T-helper 17 cell (primary cell): ENCODE measurements at places on chromosomes 3 and 15.

GRCh38 chr3:8629151-8630021, 15.2 kb downstream of the SSUH2 start:
- H3K4me3 ChIP-seq, result peak overlapping the region; percentile 43
- peaks cover 6% of the 10 kb centered on the region for H3K4me1 ChIP-seq
- peaks cover 13% of the 10 kb centered on the region for H3K27me3 ChIP-seq
- no peaks in the 10 kb centered on the region for H3K36me3 ChIP-seq

- DNase-seq, result no peak
- H3K27ac ChIP-seq, result no peak overlapping the region
- H3K27me3 ChIP-seq, result peaks cover 15% of the 10 kb centered on the region
- peaks cover 2% of the 10 kb centered on the region for H3K36me3 ChIP-seq
- H3K4me3 ChIP-seq, result peak overlapping the region; percentile 49
These were observed 57.0 kb upstream of the MRPS22 start for GRCh38 chr3:139286825-139287224.

- no peak overlapping the region for H3K4me3 ChIP-seq
- DNase-seq, result no peak
- H3K4me1 ChIP-seq, result peaks cover 2% of the 10 kb centered on the region
- no peak overlapping the region for H3K27ac ChIP-seq
- peaks cover 36% of the 10 kb centered on the region for H3K27me3 ChIP-seq
These were observed 50.1 kb downstream of the HCN4 start for GRCh38 chr15:73318463-73319351.

- no peaks in the 10 kb centered on the region for H3K27me3 ChIP-seq
- no peak overlapping the region for H3K27ac ChIP-seq
- peaks cover 13% of the 10 kb centered on the region for H3K4me1 ChIP-seq
- no peak overlapping the region for H3K4me3 ChIP-seq
- H3K36me3 ChIP-seq, result no peaks in the 10 kb centered on the region
These were observed 14.4 kb upstream of the TSPAN3 start for GRCh38 chr15:77085297-77085696.

DNA sequence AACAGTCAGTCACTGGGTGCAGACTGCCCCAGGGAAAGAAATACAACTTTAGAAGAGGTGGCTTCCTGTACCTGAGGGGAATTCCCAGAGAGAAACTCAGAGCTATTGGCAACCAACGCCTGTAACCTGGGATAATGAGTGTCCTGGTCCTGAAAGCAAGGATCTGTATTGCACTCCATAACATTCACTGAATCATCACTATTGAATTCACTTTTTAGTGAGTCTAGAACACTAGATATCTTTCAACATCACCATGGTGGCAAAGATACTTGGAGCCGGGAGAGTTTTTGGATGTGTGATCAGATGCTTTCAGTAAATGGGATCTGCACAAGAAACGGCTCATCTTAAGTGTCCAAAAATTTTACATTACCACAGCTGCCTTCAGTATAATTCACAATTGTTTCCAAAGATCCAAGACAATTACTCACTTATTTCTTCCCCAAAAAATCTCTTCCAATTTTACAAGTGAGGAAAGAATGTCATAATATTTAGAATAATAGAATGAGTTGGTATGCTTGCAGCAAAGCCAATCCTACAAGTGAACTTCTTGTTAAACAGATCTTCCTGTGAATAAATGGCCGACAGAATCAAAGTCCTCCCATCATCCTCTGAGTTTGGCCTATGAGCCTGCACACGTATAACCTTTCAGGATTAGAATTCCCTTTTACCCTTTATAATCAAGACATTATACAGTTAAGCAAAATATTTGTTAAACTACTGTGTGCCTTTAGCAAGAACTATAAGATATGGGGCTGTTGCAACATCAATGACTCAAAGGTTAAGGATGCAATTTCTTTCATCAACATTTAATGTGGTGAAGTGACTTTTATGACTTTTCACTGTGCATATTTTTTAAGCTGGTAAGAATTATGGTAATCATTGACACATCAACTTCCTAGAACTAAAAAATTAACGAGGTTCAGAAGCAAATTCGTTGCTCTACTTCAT, 243.3 kb upstream of the COL8A1 start:
- H3K4me3 ChIP-seq, result no peak overlapping the region
- no peak overlapping the region for H3K27ac ChIP-seq
- no peaks in the 10 kb centered on the region for H3K4me1 ChIP-seq
- H3K36me3 ChIP-seq, result no peaks in the 10 kb centered on the region

GRCh38 chr15:24292837-24293236, 382.7 kb upstream of the NPAP1 start:
- no peaks in the 10 kb centered on the region for H3K36me3 ChIP-seq
- no peak for DNase-seq
- no peaks in the 10 kb centered on the region for H3K27me3 ChIP-seq
- no peaks in the 10 kb centered on the region for H3K4me1 ChIP-seq
- H3K4me3 ChIP-seq, result no peak overlapping the region

GRCh38 chr3:67678665-67679064, 24.3 kb upstream of the SUCLG2 start:
- no peaks in the 10 kb centered on the region for H3K36me3 ChIP-seq
- peaks cover 16% of the 10 kb centered on the region for H3K4me1 ChIP-seq
- H3K4me3 ChIP-seq, result no peak overlapping the region
- DNase-seq, result no peak

- DNase-seq, result no peak
- peaks cover 9% of the 10 kb centered on the region for H3K4me1 ChIP-seq
- no peaks in the 10 kb centered on the region for H3K27me3 ChIP-seq
- no peak overlapping the region for H3K4me3 ChIP-seq
- no peaks in the 10 kb centered on the region for H3K36me3 ChIP-seq
- no peak overlapping the region for H3K27ac ChIP-seq
These were observed 151.6 kb upstream of the CGNL1 start for GRCh38 chr15:57224664-57225063.

GRCh38 chr3:127068111-127068810, 85.3 kb downstream of the PLXNA1 start:
- H3K27ac ChIP-seq, result no peak overlapping the region
- peaks cover 3% of the 10 kb centered on the region for H3K36me3 ChIP-seq

- H3K27me3 ChIP-seq, result no peaks in the 10 kb centered on the region
- H3K27ac ChIP-seq, result peak overlapping the region; percentile 93
- H3K4me1 ChIP-seq, result peaks cover 29% of the 10 kb centered on the region
- no peak overlapping the region for H3K4me3 ChIP-seq
- peaks cover 3% of the 10 kb centered on the region for H3K36me3 ChIP-seq
These were observed 67.0 kb upstream of the ARHGEF3 start for GRCh38 chr3:56868706-56869105.

DNA sequence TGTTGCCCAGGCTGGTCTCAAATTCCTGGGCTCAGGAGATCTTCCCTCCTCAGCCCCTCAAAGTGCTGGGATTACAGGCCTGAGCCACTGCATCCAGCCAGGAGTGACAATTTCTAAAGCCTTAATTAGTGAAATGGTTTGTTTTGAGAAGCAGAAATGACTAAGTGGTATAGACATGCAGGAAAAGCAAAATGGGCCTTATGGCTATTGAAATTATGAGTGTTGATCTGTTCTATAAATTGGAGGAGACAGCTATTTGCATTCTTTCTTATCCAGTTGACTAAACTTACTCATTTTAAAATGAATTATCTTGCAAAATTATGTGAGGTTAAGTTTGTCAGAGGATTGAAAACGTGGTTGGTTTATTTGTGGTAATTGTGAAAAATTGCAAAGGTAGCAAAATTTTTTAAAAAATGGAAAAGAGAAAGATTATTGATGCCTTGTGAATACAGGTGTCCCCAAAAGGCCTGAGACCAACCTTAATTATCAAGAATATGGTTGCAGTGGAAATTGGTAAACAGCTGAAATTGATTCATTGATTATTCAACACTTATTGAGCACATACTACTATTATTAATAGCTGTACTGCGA, 7.9 kb downstream of the RAP2B start:
- no peak overlapping the region for H3K4me3 ChIP-seq
- peaks cover 49% of the 10 kb centered on the region for H3K4me1 ChIP-seq
- H3K27ac ChIP-seq, result peak overlapping the region; percentile 53
- no peaks in the 10 kb centered on the region for H3K36me3 ChIP-seq

GRCh38 chr3:59653405-59654122, 603.7 kb upstream of the CFAP20DC start:
- H3K4me1 ChIP-seq, result no peaks in the 10 kb centered on the region
- no peak overlapping the region for H3K4me3 ChIP-seq
- H3K36me3 ChIP-seq, result peaks cover 2% of the 10 kb centered on the region
- H3K27ac ChIP-seq, result no peak overlapping the region
- H3K27me3 ChIP-seq, result no peaks in the 10 kb centered on the region
- DNase-seq, result no peak

DNA sequence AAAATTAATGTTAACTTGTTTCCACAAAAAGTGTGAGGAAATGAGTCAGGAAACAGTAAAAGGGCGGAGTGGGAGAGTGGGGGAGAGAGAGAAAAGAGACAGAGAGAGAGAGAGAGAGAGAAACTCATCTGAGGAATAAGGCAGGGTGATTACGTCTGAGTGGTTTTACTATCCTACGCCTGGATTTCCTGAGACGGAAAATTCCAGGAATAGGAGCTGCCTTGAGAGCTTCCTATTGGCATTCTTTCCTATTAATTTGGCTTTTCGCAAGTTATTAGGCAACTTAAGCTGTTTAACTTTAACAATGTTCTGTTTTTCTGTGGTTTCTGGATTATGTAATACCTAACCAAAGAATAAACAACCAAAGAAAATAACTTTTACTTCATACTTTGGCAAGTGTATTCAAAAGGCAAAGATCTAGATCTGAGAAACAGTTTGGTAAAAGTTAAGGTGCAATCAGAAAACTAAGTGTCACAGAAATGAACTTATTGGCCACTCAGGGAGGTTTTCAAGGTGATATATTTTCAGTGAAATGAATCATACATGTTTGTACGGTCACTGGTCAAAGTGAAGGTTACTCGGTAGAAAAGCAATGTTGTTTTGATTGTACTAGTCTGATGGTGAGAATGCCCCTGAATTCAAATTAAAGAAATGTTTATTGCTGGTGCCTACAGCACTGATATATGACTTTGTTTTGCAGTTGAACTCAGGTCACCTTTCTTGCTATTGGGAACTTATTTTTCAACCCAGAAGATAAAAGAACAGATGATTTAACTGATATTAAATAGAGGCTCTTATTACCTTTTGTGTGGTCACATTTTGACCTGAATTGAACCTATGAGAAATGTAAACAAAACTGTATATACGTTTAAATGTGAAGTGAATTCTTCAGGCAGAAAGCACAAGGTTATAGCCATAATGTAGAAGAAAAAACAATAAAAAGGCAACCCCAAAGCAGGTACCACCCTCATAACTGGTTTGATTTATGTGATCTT, 39.9 kb upstream of the TNFSF10 start:
- H3K4me1 ChIP-seq, result peaks cover 17% of the 10 kb centered on the region
- no peaks in the 10 kb centered on the region for H3K27me3 ChIP-seq
- DNase-seq, result no peak
- peak overlapping the region; percentile 85 for H3K4me3 ChIP-seq
- H3K36me3 ChIP-seq, result no peaks in the 10 kb centered on the region
- peak overlapping the region; percentile 93 for H3K27ac ChIP-seq

- peaks cover 19% of the 10 kb centered on the region for H3K27me3 ChIP-seq
- DNase-seq, result no peak
- H3K27ac ChIP-seq, result no peak overlapping the region
- H3K4me3 ChIP-seq, result no peak overlapping the region
- no peaks in the 10 kb centered on the region for H3K4me1 ChIP-seq
These were observed 63.3 kb upstream of the TPM1 start for GRCh38 chr15:62979252-62979651.

GRCh38 chr3:155682426-155683343, 62.2 kb downstream of the PLCH1 start:
- H3K4me1 ChIP-seq, result no peaks in the 10 kb centered on the region
- no peaks in the 10 kb centered on the region for H3K36me3 ChIP-seq
- no peak for DNase-seq
- no peak overlapping the region for H3K27ac ChIP-seq
- no peak overlapping the region for H3K4me3 ChIP-seq

DNA sequence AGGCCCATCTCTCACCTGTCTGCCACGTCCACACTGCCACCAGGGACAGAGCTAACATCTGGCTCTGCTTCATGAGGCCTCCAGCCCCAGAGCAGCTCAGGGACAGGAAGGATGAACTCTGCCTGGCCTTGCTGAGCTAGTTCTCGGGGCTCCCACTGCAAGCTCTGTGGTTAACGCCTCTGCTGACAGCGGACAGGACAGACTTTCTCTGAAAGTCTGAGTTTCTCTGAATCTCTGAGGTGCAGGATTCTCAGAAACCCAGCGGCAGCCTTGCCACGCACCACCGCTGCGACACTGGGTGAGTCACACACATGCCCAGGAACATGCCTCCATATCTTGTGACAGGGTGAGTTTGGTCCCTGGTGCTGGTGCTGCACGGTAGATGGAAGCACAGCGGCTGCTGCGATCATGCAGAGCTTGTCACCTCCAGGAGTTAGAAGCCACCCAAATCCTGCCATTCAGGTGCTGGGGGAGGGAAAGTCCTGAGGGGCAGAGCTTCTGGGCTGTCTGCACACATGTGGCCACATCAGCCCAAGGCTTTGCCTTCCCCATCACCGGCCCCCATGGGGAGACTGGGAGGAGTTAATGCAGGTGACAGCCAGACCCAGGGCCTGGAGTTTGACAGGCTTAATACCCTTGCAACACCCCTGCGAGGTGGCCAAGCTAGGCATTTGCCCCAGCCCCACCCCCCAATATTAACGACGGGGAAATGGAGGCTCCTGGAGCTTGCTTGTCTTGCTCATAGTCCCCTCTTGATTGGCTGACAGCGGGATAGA, 267.0 kb downstream of the PLCL2 start:
- peaks cover 8% of the 10 kb centered on the region for H3K36me3 ChIP-seq
- H3K4me1 ChIP-seq, result peaks cover 26% of the 10 kb centered on the region
- H3K27ac ChIP-seq, result peak overlapping the region; percentile 76
- peak overlapping the region; percentile 73 for H3K4me3 ChIP-seq
- peak; percentile 40 for DNase-seq

DNA sequence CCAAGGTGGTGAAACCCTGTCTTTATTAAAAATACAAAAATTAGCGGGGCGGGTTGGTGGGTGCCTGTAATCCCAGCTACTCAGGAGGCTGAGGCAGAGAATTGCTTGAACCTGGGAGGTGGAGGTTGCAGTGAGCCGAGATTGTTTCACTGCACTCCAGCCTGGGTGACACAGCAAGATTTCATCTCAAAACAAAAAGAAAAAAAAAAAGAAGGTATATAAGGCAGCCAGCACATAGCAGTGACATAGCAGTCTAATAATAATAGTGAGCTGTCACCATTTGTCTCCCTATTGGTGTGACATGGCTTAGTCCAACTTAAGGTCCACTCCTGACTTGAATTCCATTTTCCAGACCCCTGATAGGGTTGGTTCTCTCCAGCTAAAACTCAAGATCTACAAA, 8.8 kb upstream of the LACTB start:
- H3K27me3 ChIP-seq, result peaks cover 10% of the 10 kb centered on the region
- H3K4me1 ChIP-seq, result peaks cover 4% of the 10 kb centered on the region
- peak overlapping the region; percentile 61 for H3K27ac ChIP-seq
- H3K36me3 ChIP-seq, result no peaks in the 10 kb centered on the region
- DNase-seq, result no peak

GRCh38 chr3:100075851-100076730, 38.2 kb downstream of the FILIP1L start:
- peaks cover 24% of the 10 kb centered on the region for H3K4me1 ChIP-seq
- no peak overlapping the region for H3K27ac ChIP-seq
- no peak overlapping the region for H3K4me3 ChIP-seq
- DNase-seq, result no peak

- no peaks in the 10 kb centered on the region for H3K4me1 ChIP-seq
- no peak overlapping the region for H3K27ac ChIP-seq
- DNase-seq, result no peak
- H3K27me3 ChIP-seq, result no peaks in the 10 kb centered on the region
- H3K36me3 ChIP-seq, result no peaks in the 10 kb centered on the region
These were observed 275.5 kb downstream of the SHOX2 start for GRCh38 chr3:157830556-157831236.
